ENCODE measurements at places on chromosomes 5 and 9.
A peak's percentile ranks its signal among the peaks of the same experiment; 100 is the strongest.

GRCh38 chr9:91332546-91333231, 29.0 kb downstream of the AUH start:
- no peak for DNase-seq

GRCh38 chr5:88897748-88898147, 14.8 kb upstream of the MEF2C start:
- DNase-seq = no peak

DNA sequence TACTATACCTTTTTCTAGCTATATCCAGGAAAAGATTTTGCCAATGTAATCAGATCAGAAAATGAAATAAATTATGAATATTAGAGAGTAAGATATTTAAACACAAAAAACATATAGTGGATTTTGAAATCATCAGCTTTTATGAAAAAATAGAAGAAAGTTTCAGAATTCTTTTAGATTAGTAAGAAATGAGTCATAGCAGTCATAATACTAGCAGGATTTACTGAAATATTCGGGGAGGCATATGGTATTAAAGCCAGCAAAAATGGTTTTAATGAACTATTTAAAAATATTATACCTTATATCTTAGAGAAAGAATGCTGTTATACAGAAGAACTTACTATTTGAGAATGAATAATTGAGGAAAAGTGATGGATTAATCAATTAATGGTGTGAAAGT, 303.6 kb upstream of the NUDT12 start:
- DNase-seq = no peak

- DNase-seq = peak; percentile 53
Observed at GRCh38 chr9:69649566-69650250, 22.5 kb downstream of the APBA1 start.

GRCh38 chr5:84197538-84197937, 187.1 kb downstream of the EDIL3 start:
- DNase-seq = no peak

- no peak for DNase-seq
Observed at GRCh38 chr5:5665225-5666075, 243.0 kb downstream of the ICE1 start.

DNA sequence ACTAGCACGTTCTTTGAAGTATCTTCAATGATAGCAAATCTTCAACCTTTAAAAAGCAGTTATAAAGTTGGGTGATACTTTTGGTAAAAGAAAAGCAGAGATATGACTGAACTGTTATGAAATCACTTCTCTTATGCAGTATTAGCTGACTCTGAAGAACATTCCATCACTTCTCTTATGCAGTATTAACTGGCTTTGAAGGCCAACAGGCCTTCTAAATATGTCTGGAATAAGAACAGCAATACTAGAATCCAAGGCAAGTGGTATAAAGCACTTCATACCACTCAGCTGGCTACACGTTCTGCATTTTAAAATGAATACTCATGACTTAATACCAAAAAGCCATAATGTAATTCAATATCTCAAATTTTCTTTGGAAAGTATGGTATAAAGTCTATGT, 17.3 kb downstream of the SKIC3 start:
- DNase-seq = no peak

DNA sequence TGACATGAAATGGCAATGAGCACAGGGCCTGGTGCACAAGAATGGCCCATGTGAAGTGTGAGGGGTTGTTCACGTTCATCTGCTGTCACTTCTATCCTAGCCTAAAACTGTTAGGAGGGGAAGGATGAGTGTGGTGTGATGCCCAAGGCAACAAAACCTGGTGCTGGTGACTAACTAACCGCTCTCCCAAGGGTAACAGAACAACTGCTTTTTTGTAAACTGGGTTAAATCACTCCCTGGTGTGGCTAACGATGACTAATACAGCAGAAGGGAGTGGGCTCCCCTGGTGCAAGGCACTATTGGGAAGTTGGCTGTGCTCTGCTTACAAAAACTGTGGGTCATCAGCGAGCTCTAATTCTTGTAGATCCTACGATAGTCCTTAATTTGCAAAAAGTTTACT, 103.2 kb upstream of the VCAN start:
- DNase-seq = no peak

DNA sequence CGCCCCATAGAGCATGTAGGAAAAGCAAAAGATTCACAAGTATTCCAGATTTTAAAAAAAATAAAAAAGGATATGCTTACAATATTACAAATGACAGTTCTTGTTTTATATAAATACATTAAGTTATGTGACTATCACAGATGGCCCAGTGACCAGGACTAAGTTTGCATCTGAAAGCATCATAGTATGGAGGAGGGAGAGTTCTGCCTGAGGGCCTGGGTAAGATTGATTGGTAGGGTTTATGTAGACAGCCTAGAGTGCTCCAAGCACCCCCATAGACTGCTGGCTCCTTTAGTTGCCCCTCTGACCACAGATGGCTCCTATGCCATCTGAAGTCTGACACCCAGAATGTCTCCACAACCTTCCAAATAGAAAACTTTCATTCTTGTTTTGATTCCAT, 48.0 kb upstream of the ADAMTS16 start:
- DNase-seq = no peak

DNA sequence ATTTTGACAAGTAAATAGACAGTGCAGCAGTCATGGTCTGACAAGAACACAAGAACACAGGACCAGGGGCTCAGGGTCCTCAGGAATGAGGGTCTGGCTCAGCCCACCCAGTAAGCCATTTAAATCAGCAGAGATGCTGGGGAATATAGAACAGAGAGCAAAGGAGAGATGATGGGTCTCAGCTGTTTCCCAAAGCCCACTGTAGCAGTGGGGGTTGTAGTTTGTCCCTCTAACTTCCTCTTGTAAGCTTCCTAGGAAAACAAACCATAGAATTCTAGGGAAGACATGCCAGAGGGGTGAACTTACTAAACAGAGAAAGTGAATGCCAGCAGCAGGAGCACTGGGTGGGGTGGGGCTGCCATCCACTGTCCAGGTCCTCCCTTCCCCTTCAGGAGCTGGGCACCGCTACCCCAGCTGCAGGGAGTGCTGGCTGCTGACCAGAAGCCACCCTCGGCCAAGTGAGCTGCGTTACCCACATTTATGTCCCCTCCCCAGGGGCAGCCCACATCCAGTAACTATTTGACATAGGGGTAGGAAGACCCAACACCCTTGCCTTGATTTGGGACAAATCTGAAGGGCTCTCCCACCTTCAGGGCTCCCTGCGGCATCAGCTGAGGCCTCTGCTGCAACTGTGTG, 41.6 kb downstream of the GABBR2 start:
- DNase-seq = no peak

DNA sequence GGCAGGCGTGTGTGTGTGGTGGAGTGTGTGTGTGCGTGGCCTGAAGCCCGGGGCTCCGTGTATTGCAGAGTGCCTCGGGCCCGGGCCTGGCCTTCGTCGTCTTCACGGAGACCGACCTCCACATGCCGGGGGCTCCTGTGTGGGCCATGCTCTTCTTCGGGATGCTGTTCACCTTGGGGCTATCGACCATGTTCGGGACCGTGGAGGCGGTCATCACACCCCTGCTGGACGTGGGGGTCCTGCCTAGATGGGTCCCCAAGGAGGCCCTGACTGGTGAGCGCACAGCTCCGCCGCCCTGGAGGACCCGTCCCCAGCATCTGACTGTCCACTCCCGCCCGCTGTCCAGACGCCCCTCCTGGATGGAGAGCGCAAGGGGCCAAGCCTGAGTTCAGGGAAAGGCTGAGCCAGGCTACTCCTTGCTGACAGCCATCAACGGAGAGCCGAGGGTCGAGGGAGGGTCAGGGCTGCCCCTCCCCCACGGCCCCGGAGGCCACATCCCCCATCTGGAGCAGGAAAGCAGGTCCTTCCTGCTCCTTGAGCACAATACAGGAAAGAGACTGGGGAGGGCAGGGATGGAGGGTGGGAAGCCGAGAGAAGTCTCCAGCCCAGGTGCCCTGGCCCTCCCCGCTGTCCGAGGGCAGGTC, 18.4 kb downstream of the SLC6A18 start:
- no peak for DNase-seq

GRCh38 chr5:62572918-62573514, 5.6 kb upstream of the LRRC70 start:
- no peak for DNase-seq

GRCh38 chr9:116992865-116993264, 305.8 kb downstream of the TRIM32 start:
- DNase-seq = no peak

DNA sequence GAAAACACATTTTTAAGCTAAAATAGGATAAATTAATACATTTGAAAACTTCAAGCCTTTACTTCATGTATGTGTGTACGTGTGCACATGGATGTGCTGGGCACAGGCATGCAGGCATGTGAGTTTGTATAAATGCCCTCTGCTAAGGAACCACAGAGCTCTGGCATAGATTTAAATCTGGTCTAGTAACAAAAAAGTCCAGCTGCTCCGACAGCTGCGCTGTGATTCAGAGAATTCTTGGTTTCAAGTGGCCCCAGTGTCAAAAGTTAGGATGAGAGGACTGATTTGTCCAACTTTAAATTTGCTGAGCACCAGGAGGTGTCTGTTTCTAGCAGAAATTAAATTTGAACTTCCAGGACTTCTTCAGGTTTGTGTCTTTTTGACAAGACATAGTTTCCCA, 203.7 kb upstream of the TUT7 start:
- no peak for DNase-seq
